ENCODE measurements at places on chromosomes 3 and 15. TPM values are rescaled to one million over a fixed set of nuclear protein-coding genes. Genes with fewer than 3 reads are reported as not detected.

Gene MCTP2
- total RNA-seq = 31.6 TPM

Gene KIAA1143
- total RNA-seq = 10.5 TPM

Gene SLC9A9
- total RNA-seq = 1.6 TPM

Gene LRRK1
- total RNA-seq = 14.0 TPM

Gene CHRM5
- total RNA-seq = not detected

Gene CELSR3
- 2.6 TPM for total RNA-seq

Gene IL20RB
- total RNA-seq = 0.52 TPM

Gene NIPA2
- 21.8 TPM for total RNA-seq

Gene CEMIP
- not detected for total RNA-seq

Gene PDHB
- 23.4 TPM for total RNA-seq

Gene SEMA4B
- total RNA-seq = 63.9 TPM

Gene LRTM1
- not detected for total RNA-seq

Gene CCK
- total RNA-seq = not detected
